ENCODE measurements at places on chromosomes 2 and 18. TPM values are rescaled to one million over a fixed set of nuclear protein-coding genes. Genes with fewer than 3 reads are reported as not detected.

GRCh38 chr2:105864262-105864661, 119.5 kb downstream of the NCK2 start:
- no peak for DNase-seq

The SNORC gene
- 2.7 TPM for total RNA-seq

The GAL3ST2 gene
- total RNA-seq, result 0.19 TPM

DNA sequence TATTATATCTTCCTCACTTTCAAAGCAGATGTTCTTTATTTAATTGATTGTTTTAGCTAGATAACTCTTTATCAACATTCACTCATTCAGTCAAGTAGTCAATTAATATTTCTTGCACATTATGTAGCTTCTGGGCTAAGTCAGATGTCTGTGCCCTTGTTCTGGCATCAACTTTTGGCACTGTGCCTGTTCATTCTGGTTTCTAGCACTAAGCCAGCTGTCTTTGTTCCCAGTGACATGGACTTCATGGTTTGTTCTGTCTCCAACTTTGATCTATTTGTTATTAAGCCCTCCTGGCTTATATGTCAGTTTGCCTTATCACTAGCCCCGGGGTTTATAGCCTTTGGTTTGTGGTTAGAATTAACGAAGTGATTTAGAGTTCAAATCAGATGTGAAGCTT, 247.9 kb upstream of the SYT4 start:
- DNase-seq, result no peak

DNA sequence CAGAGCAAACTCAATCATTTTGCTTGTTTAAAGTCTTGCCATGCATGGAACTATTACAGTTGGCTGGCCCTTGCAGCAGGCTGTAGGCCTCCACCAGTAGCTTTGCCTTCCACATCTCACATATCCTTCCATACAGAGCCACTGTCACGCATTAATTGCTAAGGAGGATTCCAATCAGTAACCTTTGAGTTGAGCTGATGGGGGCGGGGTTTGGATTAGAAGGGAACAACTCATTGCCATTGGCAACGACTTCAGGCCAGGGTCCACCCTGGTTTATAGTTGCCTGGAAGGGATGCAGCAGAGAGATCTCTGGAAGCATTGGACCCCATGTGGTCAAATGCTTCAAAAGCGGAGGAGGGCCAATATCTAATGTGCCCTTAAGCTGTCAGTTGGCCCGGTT, 63.3 kb upstream of the TTC39C start:
- DNase-seq, result no peak

Data from kidney (tissue), 22 donors.